ENCODE measurements at places on chromosomes 16 and 17.

DNA sequence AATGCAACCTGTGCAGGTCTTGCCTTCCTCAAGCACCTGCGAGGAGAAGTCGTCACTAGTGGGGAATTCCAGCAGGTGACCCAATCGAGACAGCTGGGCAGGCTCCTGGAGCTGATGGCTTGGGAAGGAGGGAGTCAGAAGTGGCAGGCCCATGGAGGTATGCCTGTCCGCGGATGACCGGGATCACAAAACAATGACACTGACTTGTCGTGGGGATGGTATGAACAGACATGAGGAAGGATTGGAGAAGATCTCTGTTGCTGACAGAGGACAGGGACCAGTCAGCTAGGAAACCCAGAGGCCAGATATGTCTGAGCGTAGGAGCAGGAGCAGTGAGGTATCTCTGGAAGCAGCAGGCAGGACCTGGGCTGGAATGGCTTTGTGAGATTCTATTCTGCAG lies 233.3 kb downstream of the SOX9 start:
- DNase-seq = no peak

- DNase-seq = no peak
Measured at GRCh38 chr16:49693445-49693844, 162.5 kb downstream of the ZNF423 start.

DNA sequence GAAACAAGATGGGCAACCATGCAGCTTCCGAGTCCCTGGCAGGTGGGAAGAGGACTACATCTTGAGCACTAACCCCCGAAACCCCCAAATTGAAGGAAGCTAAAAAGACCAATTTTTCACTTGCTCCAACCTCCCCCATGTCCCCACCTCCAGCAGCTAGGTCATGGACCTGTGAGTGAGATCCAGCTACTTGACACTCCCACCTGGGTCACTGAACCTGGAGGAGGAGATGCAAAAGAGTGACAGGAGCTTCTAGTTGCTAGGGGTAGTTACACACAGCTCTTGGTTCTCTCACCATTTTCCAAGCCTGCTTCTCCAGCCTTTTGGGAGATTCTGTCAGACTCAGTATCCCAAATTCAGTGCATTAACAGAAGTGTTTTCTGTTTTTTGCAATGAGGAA lies 11.2 kb downstream of the PDZD9 start:
- DNase-seq = no peak

GRCh38 chr17:78934681-78935418 lies 9.7 kb upstream of the TIMP2 start:
- DNase-seq = no peak

GRCh38 chr17:27157297-27157696 lies 136.6 kb upstream of the WSB1 start:
- DNase-seq = no peak

DNA sequence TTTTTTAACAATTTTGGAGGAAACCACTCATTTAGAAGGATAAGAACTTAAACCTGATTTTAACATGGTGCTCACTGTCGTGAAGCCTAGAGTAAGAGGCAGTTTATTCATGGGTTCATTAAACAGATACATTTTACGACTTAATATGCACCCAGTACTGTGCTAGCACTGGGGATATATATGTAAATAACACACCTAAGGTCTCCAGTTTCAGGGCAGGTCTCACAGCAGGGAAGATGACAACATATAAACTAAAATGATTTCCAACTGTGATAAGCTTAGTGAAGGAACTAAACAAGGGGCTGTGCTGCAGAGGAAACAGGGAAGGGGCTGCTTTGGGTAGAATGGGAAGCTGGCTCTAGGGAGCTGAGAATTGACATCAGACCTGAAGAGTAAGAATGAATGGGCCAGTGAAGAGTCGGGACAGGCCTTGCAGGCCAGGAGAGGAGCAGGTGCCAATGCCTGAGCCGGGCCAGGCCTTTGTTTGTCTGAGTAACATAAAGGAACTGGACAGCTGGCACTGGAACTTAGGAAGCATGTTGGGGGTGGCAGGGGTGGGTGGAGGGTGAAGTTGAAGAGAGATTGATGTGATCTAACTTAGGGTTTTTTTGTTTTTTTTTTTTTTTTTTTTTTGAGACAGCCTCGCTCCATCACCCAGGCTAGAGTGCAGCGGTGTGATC lies 12.1 kb downstream of the NT5M start:
- no peak for DNase-seq

- no peak for DNase-seq
Measured at GRCh38 chr17:79141578-79142355, 67.1 kb downstream of the ENGASE start.

GRCh38 chr17:57902117-57902799 lies 52.4 kb upstream of the MRPS23 start:
- no peak for DNase-seq

GRCh38 chr17:19904412-19904811 lies 36.7 kb upstream of the ULK2 start:
- DNase-seq = no peak
